Stimulated activated CD4-positive, alpha-beta T cell treated with anti-CD3 and anti-CD28 coated beads, Interleukin-2, amount 100 ng/mL, for 24 hours (primary cell): ENCODE measurements at places on chromosomes 5 and 9.
A peak's percentile ranks its signal among the peaks of the same experiment; 100 is the strongest.

DNA sequence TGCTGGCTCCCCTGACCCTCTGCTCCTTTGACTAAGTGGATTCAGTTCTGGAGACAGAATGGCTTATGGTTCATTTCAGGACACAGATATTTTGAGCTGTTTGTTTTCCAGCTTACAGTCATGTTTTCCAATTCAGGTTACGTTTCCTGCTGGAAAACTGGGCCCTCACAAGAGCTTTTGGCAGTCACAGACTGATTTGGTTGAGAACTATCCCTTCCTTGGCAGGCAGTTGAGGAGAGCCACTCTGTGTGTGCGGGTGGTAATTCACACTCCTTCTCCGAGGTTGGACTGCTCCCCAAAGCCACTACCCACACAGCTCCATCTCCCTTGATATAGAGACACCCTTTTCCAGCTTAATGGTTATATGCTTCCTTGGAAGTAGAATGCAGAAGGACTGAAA lies 534.5 kb downstream of the TMEM38B start:
- no peak for DNase-seq

DNA sequence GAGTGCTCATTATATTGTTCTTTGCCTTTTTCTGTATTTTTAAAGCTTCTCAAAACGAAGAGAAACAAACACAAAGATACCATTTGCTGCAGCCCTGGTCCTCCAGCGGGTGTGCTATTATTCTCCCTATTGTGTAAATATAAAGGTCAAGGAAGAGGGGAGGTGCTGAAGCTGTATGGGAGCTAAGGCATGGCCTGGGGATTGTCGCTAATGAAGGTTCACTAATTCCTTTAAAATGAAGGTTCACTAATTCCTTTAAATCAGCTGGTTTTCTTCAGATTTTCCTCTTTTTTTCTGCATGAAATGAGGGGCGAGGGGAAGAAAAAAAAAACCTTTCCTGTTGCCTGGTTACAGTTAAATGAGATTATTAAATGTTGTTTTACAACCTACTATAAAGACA lies 74.5 kb upstream of the MAP1B start:
- DNase-seq, result no peak

DNA sequence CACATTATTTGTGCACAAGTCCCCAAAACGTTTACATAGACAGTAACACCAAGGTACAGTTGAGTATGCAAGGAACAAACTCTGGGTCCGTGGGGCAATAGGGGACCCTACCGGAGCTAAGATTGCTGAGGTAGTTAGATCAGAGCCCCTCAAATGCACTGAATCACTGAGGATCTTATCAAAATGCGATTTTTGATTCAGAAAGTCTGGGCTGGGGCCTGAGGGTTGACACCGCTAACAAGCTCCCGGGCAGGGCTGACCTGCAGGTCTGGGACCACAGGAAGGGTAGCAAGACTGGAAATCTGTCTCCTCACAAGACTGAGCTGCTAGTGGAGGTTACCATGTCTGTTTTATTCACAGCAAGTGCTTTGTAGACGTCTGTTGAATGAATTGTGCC lies 1.8 kb upstream of the IL3 start:
- no peak for DNase-seq

- no peak for DNase-seq
Observed at GRCh38 chr5:168916266-168916665, 337.1 kb upstream of the PANK3 start.

GRCh38 chr5:141564216-141564692 lies 54.5 kb downstream of the DIAPH1 start:
- DNase-seq, result peak; percentile 54

DNA sequence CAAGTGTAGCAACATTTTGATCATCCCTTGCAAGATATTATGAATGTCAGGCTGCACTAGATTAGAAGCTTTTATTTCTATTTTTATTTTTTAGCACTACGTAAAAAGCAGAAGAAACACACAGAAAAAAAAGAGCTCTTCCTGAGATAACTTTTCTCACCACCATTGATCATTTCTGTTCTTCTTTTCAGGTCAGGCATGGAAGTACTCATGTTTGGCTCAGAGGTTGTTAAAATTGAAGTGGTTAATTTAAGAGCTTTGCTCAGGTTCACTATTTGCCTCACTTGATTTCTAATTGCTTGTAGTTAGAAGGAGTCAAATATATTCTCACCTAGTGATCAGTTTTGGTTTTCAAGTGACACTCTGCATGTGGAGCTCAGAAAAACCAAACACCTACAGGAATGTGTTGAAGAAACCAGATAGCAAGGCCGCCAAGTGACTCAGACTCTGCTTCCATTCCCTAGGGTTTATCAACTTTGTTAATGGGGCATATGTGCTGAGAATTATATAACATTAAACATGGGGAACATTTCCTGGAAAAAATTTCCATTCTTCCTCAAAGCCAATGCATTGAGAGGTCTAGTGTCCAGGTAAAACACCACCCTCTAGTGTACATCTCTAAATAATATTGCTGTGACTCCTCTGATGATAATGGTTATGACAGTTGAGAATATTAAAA lies 679.8 kb downstream of the CETN3 start:
- no peak for DNase-seq

DNA sequence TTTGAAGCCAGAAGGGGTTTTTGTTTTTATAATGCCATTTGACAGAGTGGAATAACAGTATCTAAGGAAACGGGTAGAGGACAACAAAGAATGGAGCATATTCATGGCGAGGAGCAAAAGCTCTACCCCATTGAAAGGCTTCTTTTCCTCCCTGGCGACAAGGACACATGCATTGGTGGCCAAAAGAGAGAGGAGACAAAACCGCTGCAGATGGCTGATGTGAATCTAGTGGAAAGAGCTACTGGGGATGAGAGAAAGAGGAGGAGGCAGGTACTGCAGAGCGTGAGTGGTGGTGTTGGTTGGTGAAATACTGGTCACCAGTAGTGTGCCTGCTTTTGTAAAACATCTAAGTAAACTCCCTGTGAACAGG lies 491 bp downstream of the APC start:
- DNase-seq, result no peak

DNA sequence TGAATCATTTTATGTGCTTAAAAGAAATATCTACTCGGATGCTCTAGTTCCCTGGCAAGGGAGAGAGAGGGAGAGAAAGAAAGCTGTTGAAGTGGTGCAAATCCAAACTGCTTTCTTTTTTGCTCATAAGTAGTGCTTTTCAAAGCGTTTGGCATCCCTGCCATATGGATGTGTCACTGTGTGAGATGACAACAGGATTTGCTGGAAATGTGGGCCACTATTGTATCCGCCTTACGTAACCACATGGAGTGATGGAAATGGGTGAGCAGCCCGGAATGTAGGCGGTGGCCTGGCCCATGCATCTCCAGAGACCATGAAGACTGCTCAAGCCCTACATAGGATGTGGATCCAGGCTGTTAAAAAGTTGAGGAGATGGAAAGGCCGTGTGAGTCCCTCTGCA lies 30.8 kb downstream of the TJP2 start:
- DNase-seq, result no peak

DNA sequence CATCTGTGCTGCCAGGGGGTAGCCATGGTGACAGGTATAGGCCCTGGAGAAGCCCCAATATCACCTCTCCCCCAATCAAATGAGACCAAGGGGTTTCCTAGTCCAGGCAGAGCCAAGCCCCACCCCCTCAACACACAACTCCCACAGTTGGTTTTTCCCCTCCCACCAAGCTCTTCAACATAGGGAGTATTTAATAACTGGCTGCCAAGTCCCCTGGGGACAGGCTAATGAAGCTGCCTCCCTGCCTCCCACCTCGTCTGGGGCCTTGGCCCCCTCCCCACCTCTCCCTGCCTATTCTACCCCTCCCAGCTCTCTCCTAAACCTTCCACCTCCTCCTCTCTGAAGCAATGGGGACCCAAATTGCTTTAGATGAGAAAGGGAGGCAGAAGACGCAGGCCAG lies 23.4 kb downstream of the CPLX2 start:
- no peak for DNase-seq

DNA sequence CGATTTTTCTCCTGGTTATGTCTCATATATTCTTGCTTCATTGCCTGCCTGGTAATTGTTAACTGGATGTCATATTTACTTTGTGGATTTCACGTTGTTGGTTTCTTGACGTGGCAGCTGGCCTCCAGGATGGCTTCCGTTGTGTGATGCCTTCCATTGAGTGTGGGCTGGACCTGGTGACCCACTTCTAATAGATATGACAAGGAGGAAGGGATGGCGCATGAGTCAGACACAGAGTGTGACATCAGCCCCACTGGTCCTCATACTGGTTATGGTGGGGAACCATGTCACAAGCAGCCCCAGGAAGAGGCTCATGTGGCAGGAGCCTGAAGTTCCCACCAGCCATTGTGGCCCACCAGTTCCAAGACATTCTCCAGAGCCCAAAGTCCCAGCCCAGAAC lies 6.4 kb upstream of the PAEP start:
- DNase-seq, result no peak

DNA sequence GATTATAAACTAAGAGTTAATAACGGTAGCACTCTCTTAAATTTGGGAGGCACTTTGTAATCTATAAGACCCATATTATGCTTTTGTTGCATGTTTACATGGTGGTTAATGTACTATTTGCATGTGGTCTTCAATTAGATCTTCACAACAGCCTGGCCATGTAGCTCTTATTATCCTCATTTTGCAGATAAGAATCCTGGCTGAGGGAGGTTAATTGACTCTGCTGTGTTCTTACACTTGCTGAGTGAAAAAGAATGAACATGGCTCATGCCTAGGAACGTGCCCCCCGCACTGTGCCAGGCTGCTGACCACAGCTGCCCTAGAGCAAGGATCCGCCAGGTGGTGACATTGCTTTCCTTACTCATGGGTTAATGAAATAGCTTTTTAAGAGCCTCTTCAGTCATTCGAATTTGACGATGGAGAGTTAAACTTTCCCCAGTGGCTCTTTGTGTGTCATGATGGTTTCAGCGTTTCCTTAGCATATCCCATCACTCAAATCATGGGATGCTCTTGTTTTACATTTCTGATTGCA lies 97.9 kb downstream of the CDH6 start:
- no peak for DNase-seq

DNA sequence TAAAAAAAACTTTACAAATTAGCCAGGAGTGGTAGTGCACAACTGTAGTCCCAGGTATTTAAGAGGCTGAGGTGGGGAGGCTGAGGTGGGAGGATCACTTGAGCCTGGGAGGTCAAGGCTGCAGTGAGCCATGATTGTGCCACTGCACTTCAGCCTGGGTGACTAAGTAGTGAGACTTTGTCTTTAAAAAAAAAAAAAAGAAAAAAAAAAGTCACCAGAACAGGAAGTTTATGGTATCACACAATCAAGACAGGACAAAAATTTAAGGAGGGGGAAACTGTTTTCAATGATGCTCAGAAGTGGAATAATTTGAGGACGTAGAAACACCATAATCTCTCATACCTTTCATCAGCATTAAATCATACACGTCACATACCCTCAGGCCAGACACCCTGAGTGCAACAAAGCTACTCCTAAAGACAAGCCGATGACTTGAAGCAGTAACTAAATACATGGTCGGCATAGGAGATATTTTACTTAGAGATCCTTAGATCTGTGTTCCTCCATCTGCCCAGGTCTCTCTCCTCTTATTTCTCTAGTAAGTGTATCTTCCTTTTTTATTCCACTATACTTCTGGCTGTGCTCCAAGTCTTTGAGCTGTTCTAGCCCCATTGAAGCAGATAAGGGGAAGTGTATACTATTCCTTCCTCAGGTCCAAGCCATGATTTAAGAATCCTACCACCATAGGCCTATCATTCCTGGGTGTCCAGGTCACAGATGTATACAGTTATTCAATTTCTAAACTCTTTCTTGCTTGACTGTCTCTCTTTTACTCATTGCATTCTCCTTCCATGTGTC lies 91.3 kb upstream of the APC start:
- no peak for DNase-seq

- DNase-seq, result no peak
Observed at GRCh38 chr5:73365301-73365853, 83.2 kb downstream of the FOXD1 start.

GRCh38 chr9:71675105-71675856 lies 93.0 kb downstream of the CEMIP2 start:
- DNase-seq, result no peak

DNA sequence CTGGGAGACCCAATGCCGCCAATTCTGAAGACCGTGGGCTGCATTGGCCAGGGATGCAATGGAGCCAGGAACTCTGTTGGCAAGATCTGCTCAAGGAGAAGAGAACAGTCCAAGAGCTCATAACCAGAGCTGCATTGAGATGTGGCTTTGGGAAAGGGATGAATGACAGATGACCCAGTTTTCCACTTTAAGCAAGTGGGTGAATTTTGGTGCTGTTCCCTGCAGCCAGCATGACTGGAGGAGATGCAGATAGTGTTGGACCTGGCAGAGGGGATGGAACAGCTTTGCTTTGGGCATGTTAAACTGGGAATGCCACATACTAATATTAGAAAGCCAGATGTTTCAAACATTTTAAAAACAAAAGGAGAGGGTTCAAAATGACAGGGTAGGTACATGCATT lies 143.1 kb downstream of the FSTL4 start:
- no peak for DNase-seq

DNA sequence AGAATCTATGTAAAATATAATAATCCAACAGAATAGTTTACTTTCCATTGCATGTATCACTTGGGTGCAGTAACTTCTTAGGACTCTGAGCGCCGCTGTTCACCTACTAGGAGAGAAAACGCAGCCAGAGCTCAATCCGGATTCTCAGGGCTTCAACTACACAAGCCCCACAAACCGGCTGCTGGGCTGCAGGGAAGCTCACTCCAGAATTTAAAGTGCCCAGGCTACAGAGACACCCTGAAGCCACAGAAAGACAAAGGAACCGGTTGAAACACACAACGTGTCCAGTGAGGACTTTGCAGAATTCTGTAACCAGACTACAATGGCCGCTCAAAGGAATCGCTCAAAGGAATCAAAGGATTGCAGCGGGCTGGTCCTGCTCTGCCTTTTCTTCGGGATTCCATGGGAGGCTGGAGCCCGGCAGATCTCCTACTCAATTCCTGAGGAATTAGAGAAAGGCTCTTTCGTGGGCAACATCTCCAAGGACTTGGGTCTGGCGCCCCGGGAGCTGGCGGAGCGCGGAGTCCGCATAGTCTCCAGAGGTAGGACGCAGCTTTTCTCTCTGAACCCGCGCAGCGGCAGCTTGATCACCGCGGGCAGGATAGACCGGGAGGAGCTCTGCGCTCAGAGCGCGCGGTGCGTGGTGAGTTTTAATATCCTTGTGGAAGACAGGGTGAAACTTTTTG lies at the start of gene PCDHGA10:
TSS of gene PCDHGA10 (plus strand) at position 134 of the 686 bp plus-strand sequence. CDS start at position 323, 189 bp downstream.
- DNase-seq, result peak; percentile 58

DNA sequence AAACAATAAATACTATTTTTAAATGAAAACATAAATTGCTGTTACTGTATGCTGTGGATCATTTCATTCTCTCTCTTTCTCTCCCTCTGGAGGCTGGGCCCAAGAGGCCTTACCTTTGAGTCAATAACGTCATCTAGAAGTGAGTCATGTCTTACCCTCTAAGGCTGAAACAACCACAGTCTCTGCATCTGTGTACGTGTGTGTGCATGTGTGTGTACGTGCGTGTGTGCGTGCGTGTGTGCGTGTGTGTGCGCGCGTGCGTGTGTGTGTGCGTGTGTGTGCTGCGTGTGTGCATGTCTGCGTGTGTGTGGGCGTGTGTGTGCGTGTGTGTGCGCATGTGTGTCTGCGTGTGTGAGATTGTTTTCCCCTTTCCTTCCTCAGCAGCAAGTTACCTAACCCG lies 13.6 kb upstream of the IL17B start:
- no peak for DNase-seq
